ENCODE measurements at places on chromosomes 16 and 17.

DNA sequence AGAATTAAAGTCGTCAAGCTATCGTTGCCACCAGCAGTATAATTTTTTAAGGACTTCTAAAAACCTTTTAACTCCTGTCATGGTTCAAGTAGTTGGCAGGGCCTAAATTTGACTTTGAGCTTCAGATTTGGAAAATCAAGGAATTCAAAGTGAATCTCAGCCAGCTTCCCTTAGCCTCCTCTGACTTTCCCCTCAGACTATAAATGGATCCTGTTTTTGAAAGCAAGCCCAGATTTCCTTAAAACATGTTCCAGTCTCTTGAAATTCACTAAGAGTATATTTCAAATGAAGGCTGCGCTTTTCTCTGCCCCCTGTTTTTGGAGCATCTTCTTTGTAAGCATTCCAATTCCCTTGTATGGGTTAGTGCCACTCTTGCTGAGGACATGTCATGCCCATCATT lies 101.8 kb upstream of the CDH8 start:
- no peak for DNase-seq

- peak; percentile 53 for DNase-seq
Observed at GRCh38 chr17:48261297-48261880, 153.8 kb downstream of the SNX11 start.

GRCh38 chr16:73432850-73433730 lies 385.2 kb upstream of the ZFHX3 start:
- DNase-seq = peak; percentile 86

DNA sequence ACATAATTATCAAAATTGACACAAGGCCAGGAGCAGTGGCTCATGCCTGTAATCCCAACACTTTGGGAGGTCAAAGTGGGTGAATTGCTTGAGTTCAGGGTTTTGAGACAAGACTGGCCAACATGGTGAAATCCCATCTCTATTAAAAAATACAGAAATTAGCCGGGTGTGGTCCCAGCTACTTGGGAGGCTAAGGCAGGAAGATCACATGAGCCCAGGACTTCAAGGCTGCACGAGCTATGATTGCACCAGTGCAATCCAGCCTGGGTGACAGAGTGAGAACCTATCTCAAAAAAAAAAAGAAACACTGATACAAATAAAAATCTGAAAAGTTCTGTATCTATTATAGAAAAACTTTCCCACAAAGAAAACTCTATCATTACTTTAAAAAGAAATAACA lies 15.5 kb downstream of the MYH10 start:
- no peak for DNase-seq
